ENCODE measurements at places on chromosomes 6 and 20.

DNA sequence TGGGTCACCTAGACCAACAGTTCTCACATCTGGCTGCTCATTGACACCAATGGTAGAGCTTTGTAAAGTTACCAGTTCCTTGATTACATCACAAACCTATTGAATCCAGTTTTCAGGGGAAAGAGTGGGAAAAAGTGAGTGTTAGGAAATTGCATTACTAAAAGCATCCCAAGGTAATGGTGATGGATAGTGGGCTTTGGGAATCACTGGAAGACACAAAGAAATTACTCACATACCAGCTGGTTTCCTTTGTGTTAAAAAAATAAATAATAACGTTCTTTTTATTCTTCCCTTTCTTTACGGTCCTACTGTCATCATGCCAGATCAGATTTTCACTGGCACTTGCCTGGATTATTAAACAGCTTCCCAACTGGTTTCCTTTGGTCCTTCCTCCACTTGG, 370.7 kb downstream of the RFPL4B start:
- DNase-seq, result no peak

GRCh38 chr20:20206788-20207187, 154.5 kb downstream of the CFAP61 start:
- DNase-seq, result no peak

DNA sequence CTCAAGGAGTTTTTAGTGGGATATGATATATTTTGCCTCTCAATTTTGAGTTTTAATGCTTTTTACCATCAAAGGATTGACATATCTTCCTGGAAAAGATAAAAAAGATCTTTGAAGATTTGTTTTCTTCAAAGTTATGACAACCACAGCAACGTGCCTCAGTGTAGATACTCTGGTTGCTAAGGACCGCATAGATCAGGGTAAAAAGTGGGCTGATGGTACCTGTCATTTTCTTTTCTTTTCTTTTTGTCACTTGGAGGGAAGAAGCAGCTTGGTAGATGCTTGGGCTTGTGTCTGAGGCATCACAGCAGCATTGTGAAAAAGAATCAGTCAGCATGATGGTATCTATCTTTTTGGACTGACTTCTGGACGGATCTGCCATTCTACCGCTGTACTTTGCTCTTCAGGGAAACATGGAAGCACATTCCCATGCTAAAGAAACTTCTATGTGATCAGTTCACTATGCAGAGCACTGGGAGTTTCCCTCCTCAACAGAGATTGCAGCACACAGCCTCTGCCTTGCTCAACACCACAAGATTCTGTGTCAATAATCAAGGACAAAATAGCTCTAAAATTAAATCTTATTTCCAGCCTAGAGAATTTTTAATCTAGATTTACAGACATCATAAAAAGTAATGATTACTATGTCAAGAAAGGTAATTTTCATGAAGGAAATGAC, 54.8 kb upstream of the SGK1 start:
- no peak for DNase-seq

DNA sequence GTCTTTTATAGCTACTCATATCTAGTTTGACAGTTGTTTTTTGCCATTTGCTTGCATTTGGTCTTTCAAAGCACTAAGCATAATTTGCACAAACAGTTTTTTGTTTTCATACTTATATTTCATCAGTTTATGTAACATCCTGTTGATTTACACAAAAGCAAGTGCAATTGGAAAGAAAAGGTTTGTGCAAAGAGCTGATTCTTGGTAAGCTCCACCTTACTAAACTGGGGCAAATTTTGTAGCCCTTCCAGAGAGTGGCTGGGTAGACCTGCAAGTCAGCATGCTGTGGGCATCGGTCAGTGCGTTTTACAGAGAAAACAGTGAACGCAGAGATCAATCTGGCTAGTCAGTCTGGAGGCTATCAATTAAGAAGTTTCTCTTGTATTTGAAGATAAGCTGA, 34.5 kb downstream of the TXLNB start:
- DNase-seq, result no peak

DNA sequence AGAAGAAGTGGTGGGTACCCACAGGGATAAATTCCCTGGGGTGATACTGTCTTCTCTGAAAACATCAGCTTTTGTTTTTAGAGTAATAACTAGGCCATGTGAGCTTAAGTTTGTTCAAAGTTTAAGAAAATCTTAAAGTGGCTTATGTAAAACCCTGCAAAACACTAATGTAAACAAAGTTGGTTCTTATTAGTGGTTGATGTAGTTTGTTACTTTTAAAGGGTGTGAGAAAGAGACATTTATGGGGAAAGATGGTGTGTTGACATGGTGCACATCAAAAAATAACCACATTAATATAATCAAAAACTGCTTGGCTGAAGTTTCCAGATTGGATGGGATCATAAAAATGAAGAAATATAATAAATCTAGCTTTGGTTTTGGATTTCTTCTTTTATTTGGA, 119.9 kb downstream of the LAMP5 start:
- no peak for DNase-seq

DNA sequence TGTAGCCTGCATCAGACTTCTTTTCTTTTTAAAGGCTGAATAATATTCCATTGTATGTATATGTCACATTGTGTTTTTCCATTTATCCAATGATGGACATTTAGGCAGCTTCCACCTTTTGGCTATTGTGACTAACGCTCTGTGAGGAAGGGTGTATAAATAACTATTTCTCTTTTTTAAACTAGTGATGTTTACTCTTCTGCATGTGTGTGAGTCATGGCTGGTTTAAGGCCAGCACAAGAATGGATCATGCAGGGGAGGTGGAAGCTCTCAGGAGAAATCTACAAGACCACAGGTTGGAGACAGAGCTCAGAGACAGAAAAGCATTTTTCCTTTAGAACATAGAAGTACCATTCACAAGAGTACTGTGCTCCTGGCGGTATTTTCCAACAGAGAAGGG, 307.2 kb downstream of the SOX4 start:
- no peak for DNase-seq

GRCh38 chr6:168967281-168967925, 286.2 kb downstream of the THBS2 start:
- no peak for DNase-seq

DNA sequence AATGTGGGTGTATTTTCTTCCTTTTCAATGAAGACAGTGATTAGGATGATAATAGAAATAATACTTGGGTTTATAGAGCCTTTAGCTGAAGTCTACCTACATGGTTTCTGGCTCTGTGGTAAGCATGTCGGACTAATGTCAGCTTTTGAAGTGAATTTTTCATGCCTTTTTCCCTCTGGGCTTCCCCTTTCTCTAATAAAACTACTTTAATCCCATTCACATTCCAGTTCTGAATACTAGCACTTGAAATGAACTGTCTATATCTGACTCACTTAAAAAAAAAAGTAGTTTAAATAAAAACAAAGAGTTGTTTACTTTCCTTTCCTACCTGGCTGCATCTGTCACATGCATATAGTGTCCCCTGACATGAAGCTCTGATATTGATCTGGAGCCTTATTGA, 545.9 kb upstream of the FLRT3 start:
- DNase-seq, result no peak

- DNase-seq, result no peak
Observed at GRCh38 chr6:89154131-89154530, 8.3 kb downstream of the PM20D2 start.

GRCh38 chr20:50136822-50137599, 16.5 kb downstream of the PEDS1 start:
- no peak for DNase-seq

DNA sequence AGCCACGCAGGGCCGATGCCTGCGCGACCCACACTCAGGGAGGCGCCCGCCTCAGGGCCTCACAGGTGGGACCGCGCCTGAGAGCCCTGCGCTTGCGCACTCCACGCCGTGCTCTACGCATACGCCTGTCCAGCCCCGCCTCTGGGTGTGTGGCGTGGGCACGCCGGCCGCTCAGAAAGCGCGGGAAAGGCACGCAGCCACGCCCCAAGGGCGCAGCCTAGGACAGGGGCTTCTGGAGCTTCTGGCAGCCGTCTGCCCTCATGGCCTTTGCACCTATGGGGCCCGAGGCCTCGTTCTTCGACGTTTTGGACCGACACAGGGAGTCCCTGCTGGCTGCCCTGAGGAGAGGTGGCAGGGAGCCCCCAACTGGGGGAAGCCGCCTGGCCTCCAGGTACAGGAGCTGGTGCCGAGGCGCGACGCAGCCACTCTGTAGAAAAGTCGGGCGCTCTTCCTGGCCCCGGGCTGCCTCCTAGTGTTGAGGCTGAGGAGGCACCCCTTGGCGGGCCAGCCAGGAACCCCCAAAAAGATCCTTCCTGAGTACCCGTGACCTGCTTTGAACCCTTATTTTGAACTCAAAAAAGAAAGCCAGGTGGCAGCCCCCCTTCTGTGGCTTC, at the start of gene SPO11:
TSS of gene SPO11 (plus strand) at position 196 of the 614 bp plus-strand sequence. CDS start at position 261, 65 bp downstream.
- no peak for DNase-seq

All from NCI-H1105 treated with DMSO at 0.1 percent for 48 hours (cell line).